LNCaP clone FGC (cell line): ENCODE measurements at places on chromosomes 1 and 21.

GRCh38 chr1:197685785-197686184 is 89.5 kb downstream of the DENND1B start:
- no peak for DNase-seq

- DNase-seq: no peak
Observed at GRCh38 chr1:208272311-208272710, 28.1 kb upstream of the PLXNA2 start.

DNA sequence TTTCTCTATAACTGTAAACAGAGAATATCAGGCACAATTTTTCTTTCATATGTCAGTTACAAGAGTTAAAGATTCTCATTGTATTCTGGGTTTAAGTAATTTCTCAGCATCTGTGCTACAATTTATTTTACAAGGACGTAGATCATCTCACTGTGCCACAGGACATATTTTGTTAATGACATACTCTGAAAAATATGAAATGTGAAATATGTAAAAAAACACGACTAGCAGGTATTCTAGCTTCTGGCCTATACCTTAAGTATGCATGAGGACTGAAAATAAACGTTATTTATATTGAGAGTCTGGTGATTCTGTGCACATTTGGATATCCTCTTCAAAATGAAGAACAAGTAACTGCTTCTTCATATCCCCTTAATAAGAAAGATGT is 308.8 kb downstream of the BRINP3 start:
- DNase-seq: no peak

DNA sequence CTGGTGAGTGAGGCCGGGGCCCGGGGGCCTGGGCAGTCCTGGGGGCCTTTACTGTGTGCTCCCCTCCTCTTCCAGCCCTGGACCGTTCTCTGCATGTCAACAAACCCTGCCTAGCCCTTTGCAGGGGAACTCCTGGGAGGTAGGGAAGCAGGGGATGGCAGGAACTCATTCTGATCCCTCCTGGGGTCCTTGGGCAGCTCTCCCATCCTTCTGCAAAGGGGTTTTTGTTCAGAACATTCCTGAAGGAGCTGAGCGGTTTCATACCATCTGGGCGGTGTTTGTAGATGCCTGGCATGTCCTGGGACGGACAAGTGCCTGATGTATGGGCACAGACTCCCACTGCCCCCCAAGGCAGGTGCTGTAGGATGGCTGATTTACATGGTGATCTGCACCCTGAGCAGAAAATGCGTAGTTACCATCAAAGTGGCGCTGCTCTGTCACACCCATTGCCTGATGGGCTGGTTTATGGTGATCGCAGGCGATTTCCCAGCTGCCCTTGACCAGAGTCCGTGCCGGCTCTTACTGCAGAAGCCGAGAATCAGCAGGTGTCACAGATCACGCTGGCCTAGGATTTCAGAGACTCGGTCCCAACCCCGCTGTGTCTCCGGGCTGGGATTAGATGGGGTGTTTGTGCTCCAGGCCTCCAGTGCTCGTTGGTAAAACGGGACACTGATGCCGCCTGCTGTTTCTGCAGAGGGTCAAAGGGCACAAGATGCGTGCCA is 71.6 kb upstream of the TRAPPC10 start:
- no peak for DNase-seq

- DNase-seq: no peak
Observed at GRCh38 chr1:214372092-214372491, 91.1 kb downstream of the SMYD2 start.

DNA sequence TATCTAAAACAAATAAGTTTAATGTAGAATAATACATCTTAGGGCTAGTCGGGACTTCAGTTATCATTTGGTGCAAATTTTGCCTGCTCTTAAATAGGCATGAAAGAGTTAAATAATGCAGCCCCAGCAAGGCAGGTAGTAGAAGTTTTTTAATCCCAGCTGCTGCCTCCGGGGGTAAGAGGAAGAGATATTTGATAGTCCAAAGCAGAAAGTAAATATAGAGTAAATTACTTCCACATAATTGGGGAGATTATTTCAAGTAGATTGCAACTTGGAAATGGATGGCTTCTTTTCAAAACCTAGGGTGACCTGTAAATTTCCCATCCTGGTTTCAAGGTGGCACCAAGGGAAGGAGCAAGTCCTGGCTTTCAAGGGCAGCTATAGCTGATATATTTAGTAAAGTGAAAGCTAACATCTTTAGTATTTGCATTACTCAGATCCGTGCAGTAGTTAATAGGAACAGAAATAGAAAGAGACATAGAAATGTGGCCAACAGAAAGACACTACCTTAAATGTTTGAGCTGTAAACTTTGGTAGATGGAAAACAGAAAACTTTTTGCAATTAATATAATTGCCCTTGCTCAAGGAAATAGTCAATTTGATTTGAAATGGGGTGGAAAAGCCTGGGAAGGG is 109.1 kb downstream of the LMO4 start:
- no peak for DNase-seq

- no peak for DNase-seq
Observed at GRCh38 chr1:18271336-18271735, 163.7 kb downstream of the IGSF21 start.

DNA sequence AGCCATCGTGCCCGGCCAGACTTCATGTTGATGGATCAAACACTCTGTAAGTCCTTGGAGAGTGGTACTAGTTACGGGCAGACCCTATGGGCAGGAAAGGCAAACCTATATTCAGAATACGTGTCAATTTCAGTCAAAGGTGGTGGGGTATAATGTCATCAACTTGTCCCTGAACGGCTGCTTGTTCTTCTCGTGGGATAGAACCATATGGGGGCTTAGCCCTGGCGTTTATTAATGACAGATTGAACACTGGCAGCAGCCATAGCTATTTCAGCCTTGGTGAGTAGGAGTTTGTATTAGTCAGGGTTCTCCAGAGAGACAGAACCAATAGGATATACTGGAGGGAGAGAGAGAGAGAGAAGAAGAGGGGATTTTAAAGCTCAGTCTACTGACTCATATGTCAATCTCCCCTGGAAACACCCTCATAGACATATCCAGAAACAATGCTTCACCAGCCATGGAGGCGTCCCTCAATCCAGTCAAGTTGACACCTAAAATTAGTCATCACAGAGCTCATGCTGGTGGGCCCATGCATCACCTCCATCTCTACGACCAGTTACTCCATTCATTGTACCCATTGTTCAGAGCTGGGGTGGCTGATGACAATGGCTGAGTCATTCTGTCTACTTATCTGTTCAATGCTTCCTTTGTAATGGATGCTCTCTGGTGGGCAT is 16.1 kb upstream of the AQP10 start:
- no peak for DNase-seq

DNA sequence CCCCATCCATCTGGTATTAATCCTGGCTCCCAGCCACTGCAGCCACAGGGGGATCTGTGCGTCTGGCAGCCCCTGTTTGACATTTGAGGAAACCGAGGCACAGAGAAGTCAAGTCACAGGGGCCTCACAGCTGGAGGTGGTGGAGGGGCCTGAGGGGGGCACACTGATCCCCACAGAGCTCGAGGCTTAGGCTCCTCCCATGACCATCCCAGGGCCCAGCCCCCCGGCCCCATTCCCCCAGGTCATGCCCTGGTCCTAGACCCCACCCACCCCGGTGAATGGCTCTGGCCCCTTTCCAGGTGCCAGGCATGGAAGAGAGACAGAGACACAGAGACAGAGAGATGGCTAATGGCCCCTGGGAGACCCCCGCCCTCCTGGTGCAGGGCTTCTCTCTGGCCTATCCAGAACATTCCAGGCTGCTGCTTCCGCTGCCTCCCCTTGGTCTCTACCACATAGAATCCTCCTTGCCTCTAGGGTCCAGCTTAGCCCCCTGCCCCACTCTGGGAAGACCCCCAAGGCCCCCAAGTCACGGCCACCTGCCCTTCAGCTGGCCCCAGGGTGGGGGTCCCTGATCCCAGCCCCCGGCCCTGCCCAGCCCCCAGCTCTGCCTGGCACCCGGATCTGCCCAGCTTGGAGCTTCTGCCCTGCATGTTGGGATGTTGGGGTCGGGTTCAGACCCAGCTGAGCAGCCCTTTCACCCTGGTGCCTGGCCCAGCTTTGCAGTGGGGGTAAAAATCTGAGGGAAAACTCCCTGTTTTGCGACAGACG is 29.2 kb upstream of the LRRC3 start:
- no peak for DNase-seq

GRCh38 chr1:180973369-180973768 is 49.3 kb downstream of the STX6 start:
- DNase-seq: no peak
